Omental fat pad (tissue), 4 donors: ENCODE measurements at places on chromosomes 4 and X. TPM values are rescaled to one million over a fixed set of nuclear protein-coding genes. Genes with fewer than 3 reads are reported as not detected.

- no peak for DNase-seq
These were observed 142.6 kb upstream of the LEF1 start for GRCh38 chr4:108311313-108311712.

- DNase-seq = no peak
These were observed 5.7 kb upstream of the TMEM156 start for GRCh38 chr4:39037941-39038340.

Gene PAGE2
- total RNA-seq = not detected

DNA sequence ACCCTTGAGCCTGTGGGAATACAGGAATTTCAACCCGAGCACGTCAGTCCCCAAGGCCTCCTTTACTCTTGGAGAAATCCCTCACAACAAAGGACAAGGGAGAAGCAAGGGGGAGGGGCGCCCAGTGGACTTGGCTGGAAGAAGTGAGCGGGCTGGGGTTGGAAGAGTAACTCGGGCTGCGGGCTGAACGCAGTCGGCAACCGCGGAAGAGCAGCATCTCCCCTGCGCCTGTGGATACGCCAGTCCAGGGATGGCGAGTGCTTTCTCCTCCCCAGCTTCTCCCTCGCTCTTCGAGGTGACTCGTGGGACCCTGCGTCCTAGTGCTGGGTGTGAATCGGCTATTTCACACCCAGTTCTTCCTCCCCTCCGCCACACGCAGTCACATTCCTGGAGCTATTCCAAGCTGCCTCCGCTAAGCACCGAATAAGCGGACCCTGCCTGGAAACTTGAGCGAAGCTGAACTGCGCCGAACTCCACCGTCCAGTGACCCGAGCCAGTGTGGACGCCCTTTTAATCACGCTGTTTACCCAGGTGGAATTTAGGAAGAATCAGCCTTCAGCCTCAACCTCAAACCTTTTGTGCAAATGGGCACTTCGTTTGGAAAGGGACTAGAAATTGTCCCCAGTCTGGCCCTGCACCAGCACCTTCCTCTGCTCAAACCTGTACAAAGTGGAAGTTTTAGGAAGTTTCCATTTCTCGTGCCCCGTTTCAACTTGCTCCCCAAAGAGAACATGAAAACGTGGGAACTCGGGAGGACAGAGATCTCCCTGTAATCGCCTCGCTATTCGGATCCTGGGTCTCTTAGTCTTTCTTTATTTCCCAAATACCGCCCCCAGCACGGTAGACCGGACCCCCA, 64.3 kb upstream of the WDR17 start:
- DNase-seq = no peak

DNA sequence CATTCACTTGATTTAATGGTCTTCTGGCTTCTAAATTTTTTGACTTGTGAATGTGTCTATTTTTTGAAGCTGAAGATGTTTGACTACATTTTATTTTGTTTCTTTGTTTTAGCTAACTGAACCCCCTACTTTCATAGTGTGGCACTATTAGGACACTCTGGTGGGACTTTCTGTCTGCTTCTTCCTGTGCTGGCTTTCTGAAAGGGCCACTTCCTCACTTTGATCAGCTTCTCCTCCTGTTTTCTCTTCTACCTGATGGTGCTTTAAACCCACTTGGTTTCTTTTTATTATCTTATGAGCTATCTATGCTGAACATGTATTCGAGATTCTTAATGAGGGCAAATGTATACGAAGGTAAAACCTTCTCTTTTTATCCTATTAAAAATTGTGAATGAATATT, 186.1 kb upstream of the CASK start:
- no peak for DNase-seq

DNA sequence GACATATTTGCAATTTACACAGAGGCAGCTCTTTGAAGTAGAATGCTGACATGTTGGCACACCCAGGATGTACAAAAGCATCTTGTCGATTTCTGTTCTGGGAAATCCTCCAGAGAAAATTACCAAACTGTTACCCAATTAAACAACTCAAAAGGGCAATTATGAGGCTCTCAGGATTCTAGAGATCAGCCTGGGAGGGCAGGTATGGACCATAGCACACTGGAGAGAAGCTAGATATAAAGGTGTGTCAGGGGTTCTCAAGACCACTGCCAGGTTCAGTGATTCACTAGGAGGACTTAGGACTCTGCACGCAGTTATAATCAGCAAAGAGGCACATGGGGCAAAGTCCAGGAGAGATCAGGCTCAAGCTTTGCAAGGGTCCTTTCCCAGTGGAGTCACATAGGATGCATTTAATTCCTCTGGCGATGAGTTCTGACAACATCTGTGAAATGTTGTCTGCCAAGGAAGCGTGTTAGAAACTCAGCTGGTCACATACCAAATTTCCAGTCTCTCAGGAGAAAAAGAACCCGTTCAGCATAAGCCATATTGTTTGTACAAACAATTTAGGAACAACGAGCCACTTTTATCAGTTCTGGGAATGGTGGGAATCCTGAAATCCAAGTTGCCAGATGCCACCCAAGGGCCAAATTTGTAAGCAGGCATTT, 100.8 kb downstream of the SYTL5 start:
- no peak for DNase-seq

Gene LUZP4
- total RNA-seq = not detected

Gene TCEAL3
- 41.7 TPM for total RNA-seq

DNA sequence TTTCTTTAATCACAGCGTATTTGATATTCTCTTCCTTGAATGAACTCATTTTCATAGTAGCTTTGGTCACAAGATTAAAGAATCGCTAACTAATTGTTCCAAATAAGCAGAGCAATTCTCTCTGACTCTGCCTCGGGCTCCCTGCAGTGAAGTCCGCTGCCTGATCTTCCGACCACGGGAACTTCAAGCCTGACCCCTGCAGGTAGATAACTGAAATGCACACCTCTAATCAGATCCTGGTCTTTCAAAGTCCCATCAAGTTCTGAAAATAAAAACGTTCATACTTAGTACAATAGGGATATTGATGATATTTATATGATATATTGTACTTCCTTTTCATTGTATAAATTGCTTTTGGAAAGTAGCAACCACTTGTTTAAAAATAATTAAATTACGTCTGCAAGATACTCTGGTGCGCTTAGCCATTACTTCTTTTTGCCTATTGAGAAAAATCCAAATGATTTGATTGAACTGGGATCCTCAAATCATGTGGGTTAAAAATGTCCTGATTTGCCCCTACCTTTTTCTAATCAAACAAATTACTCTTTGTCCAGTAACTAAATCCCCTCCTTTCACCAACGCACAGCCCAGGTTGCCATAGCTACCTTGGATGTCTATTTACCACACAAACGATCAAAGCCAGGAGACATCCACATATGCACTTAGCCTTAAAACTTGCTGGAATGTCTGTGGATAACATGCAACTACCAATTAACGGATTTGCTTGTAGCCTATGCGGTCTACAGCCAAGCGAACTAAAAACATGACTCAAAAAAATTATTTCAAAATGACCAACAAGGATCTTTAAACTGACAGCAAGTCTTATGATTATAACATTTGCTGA, 4.2 kb downstream of the MID1 start:
- no peak for DNase-seq

- no peak for DNase-seq
These were observed 836 bp upstream of the PSAPL1 start for GRCh38 chr4:7435471-7436061.

DNA sequence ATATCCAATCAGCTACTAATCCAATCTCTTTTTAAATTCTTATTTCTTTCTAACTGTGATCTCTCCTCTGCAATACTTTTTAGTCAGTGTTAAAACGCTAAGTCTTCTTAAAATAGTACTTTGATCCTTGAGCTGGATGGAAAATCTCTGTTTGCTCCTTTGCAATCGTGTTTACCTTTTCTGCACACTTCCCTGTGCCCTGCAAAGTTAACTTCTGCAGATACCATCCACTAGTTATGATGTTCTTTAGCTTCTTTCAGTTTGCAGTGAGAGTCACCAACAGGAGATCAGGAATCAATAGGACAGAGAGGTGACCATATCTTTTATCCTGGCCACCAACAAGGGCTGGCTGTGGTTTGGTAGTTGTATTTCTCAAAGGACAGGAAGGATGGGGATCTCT, 391.5 kb downstream of the GASK1B start:
- DNase-seq = no peak

Gene SYN1
- total RNA-seq = not detected

DNA sequence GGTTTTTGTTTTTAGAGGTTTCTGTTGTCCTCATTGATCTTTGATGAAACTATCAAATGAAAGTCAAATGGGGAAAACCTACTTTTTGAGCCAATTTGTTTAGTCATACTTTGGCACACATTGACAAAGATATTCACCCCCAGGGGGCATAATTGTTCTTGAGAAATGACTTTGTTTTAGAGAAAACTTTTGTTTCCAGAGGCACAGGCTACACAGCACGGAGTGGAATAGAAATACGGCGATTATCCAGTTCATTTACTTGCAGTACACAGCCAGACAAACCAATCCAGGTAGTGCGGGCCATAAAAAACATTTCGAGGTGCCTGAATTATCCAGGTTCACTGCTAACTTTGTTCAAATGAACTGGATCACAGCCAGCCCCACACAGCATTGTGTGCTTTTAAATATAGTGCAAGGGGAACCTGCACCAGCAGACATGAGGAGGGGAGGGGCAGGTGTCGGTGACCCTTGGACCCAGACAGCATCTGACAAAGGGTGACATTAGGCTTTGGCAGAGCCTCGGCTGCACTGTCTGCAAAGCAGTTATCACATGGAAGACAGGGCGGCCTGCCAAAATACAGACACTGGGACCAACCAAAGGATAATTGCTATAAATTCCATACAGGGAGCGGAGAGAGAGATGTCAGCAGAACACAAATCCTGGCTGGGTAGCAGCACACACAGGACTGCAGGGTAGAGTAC, 179.6 kb upstream of the NOCT start:
- no peak for DNase-seq

DNA sequence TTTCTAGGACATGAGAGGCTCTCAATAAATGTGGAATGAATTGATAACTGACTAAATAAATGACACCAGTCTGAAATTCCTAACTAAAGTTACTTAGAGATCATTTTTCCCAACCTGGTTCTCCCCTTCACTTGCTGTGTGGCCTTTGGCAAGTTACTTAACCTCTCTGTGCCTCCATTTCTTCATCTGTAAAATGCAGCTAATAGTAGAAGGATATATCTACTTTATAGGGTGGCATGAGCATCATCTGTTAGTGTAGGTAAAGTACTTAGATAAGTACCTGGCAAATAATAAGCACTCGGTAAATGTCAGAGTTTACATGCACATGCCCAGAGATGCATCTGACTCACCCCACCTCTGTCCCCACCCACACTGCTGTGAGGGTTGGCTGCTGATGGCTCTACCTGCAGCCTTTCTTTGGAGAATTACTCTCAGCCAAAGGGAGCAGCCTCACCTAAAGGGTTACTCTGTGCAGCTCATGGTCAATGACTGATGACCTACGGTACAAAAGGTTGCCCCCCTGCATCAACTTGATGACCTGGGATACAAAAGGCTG, 139.3 kb downstream of the CHIC2 start:
- DNase-seq = no peak

DNA sequence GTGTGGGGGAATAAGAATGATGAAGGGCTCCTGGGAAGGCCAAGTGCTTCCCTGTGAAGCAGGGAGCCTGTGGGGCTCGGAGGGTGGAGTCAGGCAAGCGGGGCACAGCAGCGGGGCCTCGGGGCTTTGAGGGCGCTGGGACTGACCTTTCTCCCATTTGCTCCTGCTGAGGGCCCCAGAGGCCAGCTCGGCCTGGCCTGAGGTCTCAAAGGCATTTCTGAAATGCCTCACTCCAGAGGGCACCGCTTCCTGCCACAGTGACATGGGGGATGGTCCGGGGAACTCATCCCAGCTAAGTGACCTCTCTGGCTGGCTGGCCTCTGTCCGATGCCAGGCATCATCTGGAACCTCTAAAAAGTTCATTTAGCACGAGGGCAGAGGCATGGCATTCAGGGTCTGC, 98.8 kb upstream of the STX18 start:
- DNase-seq = no peak

DNA sequence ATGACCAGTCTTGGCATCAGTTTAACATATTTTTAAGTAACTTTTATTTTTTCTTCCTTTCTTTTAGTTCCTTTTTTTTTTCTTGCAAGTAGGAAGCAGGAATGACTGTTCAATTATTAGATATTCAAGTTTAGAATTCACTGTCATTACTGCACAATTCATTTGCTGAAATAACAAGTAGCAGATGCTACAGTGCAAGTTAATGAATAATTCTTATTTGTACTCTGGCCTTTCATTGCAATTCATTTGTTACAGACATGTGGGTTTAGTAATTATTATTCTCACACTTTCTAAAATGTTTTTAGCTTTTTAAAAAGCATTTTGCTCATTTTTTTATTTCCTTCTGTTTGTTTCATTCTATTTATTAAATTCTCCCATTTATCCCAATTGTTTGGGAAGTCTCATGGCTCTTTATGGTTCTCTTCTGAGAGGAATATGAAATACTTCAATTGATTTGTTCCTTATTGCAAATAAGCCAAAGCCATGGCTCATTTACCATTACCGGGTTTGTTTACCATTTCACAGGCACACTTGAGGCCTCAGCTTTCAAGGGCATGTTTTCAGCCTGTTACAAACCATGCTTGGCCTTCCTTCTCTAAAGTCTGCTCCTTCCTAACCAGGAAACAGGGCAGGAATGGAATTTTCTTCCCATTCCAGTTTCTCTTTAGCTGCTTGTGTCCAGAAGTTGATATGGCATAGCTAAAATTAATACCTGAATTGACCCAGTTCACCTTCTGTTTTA, 4.6 kb upstream of the DCAF4L1 start:
- no peak for DNase-seq

- DNase-seq = no peak
These were observed 50.9 kb upstream of the CPLX1 start for GRCh38 chr4:876780-877179.

- no peak for DNase-seq
These were observed 74.6 kb downstream of the WDR44 start for GRCh38 chrX:118420462-118420861.

DNA sequence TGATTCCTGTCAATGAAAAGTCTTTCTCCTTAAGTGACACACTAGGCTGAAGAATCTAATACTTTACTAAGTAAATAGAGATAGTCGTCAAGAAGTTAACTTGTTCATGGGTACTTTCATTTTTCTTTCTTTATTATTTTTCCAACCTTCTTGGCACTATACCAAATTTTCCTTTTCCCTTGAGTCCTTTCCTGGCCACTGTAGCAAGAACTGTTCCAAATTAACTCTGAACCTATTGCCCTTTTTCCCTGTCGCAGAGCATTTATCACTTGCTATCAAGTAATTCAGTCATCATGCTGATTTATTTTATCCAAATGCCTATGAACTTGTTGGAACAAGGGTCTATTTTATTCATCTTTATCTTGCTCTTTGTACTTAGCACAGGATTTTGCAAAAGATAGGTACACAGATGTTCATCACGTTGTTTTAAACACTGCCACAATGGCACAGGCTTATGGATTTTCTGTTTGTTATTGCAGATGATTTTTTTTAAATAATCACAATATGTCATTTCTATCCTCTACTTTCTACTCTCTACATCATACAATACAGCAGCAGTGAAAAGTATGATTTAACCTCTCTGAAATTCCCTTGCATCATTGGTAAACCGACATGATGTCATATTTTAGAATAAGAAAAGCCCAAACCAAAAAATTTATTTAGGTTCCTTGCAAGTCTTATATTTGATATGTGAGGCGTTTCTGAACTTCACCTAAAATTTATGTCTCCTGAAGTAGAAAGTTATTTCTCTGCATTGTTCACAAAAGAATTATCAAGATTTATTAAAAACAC, 2352.3 kb downstream of the PCDH7 start:
- no peak for DNase-seq
